Foreskin keratinocyte (primary cell): ENCODE measurements at places on chromosomes 16 and 17. TPM values are rescaled to one million over a fixed set of nuclear protein-coding genes. Genes with fewer than 3 reads are reported as not detected.

MAP2K6 gene
- total RNA-seq, result 0.46 and 0.61 TPM in 2 replicates

GRCh38 chr16:22013486-22013885, 5.6 kb downstream of the MOSMO start:
- no peak for DNase-seq

DNA sequence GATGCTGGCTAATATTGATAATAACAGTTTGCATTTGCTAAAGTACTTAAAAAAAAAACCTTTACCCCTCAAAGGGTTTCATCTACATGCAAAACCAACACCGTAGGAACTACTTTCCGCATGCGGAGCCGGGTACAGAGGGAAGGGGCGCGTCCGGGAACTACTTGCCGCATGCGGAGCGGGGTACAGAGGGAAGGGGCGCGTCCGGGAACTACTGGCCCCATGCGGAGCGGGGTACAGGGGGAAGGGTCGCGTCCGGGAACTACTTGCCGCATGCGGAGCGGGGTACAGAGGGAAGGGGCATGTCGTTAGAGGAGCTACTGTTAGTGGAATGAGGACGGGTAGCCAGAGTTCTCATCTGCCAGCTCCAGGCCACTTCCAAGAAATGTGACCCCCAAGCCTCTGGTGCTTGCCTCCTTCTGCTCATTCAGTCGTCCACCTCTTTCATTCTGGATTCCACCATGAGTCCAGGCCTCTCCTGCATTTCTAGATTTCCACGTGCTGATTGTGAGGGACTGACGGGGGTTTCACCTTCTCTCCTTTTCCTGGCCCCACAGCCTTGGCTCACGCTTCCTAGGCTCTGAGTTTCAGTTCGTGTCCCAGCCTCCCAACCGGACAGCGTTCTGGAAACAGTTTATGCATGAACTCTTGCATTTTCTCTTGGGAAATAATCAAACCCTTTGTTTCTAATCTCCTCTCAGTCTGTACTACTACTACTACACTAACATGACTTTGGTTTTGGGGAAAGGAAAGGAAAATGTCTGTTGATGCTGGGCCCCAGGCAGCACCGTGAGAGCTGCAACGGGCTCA, 26.9 kb downstream of the MINK1 start:
- DNase-seq, result no peak

DNA sequence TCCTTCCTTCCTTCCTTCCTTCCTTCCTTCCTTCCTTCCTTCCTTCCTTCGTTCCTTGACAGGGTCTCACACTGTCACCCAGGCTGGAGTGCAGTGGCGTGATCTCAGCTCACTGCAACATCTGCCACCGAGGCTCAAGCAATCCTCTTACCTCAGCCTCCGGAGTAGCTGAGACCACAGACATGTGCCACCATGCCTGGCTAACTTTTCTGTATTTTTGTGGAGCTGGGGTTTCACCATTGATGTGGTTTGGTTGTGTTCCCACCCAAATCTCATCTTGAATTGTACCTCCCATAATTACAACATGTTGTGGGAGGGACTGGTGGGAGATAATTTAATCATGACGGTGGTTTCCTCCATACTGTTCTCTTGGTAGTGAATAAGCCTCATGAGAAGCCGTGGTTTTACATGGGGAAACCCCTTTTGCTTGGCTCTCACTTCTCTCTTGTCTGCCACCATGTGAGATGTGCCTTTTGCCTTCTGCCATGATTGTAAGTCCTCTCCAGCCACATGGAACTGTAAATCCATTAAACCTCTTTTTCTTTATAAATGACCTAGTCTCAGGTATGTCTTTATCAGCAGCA, 90.3 kb upstream of the MPHOSPH6 start:
- DNase-seq, result no peak
